ENCODE measurements at places on chromosomes 16 and 17. TPM values are rescaled to one million over a fixed set of nuclear protein-coding genes. Genes with fewer than 3 reads are reported as not detected.

Gene PHKB
- 73.3 TPM for polyA plus RNA-seq

Gene TPSG1
- polyA plus RNA-seq: 25.4 TPM

Gene ABCC3
- 53.7 TPM for polyA plus RNA-seq

- no peak for DNase-seq
These were observed 1.0 kb downstream of the SSTR2 start for GRCh38 chr17:73165616-73166404.

GRCh38 chr17:27264068-27264812, 29.7 kb upstream of the WSB1 start:
- DNase-seq: peak; percentile 85
